ENCODE measurements at places on chromosomes 4 and X. TPM values are rescaled to one million over a fixed set of nuclear protein-coding genes. Genes with fewer than 3 reads are reported as not detected.
A peak's percentile ranks its signal among the peaks of the same experiment; 100 is the strongest.

- no peak for DNase-seq
Measured at GRCh38 chrX:2523911-2524310, 23.1 kb upstream of the DHRSX start.

The CC2D2A gene
- 20.9 TPM for total RNA-seq

DNA sequence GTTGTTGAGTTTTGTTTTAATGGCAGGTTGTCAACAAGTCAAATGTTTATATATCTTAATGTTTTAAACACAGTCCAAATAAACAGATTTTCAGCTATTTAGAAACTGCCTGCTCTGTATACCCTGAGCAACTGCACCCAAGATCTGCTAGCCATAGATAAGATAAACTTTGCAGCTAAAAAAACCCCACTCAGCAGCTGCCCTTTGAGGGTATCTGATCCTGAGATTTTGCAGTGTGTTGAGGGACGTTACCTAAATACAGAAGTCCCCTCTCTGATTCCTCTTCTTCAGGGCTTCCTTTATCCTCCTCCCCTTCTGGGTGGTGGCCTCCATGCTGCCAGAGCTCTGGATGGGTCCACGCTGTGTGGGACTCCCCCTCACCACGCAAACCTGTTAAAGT is 11.0 kb upstream of the FGG start:
- DNase-seq: no peak

GRCh38 chrX:31547416-31547815 is 475.6 kb upstream of the FTHL17 start:
- DNase-seq: no peak

The CXXC4 gene
- 5.1 TPM for total RNA-seq

The MTTP gene
- total RNA-seq: 0.75 TPM

- DNase-seq: peak; percentile 47
Measured at GRCh38 chrX:102712981-102713625, 855 bp downstream of the GPRASP2 start.

DNA sequence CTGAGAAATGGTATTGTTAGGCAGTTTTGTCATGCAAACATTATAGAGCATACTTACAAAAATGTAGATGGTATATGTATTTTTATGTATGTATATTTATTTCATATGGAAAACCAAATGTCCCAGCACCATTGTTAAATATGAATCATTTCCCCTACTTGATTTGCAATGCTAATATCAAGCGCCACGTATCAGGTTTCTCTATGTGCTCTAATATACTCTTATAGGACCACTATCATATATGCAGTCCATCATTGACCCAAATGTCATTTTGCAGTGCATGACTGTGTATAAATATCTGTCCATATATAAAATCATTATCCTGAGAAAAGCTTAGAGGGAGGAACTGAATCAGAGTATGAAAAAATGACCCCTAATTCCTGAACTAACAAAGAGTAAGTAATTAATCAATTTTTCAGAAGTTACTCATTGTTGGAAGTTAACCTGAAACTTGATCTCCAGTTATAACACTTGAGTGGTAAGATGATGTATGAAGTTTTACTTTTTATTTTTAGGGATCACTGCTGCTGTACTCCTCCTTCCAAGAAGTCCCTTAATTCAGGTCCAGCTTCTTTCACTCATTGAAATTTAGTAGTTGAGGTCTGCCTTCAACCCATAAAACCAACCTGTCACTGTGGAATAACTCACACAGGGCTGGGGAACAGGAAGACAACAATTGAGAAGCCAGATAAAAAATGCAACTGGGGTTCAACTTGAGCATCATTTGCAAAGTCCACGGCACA is 134.8 kb upstream of the LDB2 start:
- DNase-seq: no peak

- no peak for DNase-seq
Measured at GRCh38 chr4:78217557-78217956, 160.4 kb downstream of the FRAS1 start.

The HERC5 gene
- 7.0 TPM for total RNA-seq

- peak; percentile 21 for DNase-seq
Measured at GRCh38 chrX:74015379-74016019, 288.5 kb upstream of the ZCCHC13 start.

The TMEM156 gene
- not detected for total RNA-seq

All from mesothelial cell of epicardium (in vitro differentiated cells).